ENCODE measurements at places on chromosomes 1 and 21.

DNA sequence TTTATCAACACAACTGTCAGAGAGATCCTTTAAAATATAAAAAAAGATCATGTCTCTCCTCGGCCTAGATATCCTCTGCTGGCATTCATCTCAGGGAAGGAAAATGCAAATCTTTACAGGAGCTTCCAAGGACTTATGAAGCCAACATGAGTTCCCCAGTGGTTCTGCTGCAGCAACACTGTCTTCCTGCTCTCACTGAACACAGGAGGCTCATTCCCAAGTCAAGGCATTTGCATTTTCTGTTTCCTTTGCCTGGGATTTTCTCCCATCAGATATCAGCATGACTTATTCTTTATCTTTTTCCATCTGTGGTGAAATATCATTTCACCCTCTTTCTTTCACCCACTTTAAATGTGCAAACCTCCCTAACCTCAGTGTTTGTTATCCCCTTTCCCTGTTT is 513.8 kb upstream of the ZP4 start:
- DNase-seq, result no peak

- DNase-seq, result no peak
Observed at GRCh38 chr1:83508485-83509151, 490.3 kb downstream of the TTLL7 start.

DNA sequence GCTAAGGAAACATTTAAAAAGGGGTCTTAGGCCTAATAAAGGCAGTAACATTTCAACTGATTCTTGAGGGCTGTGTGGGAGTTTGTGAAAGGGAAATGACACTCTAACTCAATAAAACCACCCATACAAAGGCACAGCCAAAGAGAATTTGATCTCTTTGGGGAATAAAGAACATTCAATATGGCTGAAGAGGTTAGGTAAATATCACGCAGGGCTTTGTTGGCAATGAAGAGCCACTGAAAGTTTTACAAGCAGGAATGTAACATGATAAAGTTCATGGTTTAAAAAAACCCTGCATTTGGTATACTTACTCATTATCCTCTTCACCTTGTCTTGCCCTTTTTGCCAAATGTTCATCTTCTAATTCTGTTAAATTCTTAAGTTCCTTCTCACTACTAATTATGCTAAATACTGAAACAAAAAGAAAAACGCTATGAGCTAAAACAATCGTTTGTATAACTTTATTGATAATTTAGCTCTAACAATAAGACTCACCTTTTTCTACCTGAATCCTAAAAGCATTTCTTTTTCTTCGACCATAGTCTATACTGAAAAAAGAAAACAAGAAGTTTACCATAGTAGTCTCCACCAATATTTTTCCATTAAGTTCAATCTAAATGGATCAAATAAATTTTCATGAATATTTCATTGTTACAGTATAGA is 12.5 kb downstream of the NVL start:
- no peak for DNase-seq

GRCh38 chr1:88680911-88681622 is 3.0 kb upstream of the PKN2 start:
- DNase-seq, result no peak

- DNase-seq, result no peak
Observed at GRCh38 chr21:20257052-20257740, 741.0 kb upstream of the NCAM2 start.

- DNase-seq, result no peak
Observed at GRCh38 chr1:4527819-4528218, 126.6 kb upstream of the AJAP1 start.

DNA sequence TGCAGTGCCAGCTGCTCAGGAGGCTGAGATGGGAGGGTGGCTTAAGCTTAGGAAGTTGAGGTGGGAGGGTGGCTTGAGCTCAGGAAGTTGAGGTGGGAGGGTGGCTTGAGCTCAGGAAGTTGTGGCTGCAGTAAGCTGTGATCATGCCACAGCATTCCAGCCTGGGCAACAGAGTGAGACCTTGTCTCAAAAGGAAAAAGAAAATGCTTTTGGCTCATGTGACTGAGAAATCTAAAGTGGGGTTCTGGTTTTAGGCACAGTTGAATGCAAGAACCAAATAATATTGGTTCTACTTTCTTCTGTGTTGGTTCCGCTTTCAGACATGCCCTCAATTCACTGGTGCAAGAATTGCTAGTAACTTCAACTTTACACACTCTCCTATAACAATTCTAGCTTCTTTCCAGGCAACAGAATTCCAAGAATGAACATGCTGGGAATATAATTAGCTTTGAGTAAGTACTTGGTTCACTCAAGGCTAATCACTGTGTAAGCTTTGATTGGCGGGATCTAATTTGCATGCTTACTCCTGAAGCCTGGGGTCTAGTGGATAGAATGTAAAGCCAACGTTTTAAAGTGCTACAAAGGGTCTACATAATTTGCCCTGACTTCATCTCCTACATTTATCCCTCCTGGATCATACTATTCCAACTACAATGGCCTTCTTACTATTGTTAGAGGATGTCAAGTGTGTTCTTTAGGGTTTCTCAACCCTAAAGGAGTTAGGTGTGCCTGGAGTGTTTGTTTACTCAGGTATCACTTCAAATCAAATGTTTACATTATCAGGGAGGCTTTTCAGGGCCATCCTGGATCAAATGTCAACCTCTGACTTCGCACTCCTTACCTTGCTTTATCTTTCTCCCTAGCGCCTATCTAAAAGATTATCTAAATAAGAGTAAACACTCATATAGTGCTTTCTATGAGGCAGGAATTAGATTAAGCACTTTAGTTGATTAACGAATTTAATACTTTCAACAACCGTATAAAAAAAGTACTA is 115.1 kb downstream of the SLC16A1 start:
- DNase-seq, result no peak

DNA sequence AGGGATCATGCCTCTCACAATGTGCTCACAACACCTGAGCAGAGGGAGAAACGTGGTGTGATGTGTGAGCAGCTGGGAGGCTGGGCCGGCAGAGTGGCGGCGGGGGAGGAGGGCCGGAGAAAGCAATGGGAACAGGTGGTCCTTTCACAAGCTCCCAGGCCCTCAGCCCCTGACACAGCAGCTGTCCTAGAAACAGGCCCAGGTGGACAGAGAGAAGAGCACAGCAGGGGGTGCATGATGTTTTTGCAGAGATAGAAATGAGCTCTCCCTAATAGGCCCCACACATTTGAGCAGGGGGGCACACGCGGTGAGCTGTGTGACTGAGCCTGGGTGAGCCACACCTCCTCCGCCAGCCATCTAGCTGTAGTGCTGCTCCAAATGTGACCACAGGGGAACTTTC is 7.6 kb upstream of the RGS16 start:
- no peak for DNase-seq

- DNase-seq, result no peak
Observed at GRCh38 chr1:44867801-44868200, 24.7 kb upstream of the PTCH2 start.

DNA sequence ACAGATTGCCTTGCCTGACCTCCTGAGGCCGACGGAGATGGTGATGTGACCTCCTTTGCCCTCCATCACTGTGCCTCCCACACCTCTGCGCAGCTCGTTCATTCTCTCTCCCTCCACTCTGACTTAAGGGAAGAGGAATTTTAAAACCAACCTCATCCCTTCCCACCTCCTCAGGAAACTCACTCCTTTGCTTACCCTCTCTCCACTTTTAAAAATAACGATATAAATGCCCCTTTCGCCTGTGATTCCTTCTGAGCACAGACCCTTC is 21.2 kb downstream of the LRRN2 start:
- no peak for DNase-seq

- DNase-seq, result no peak
Observed at GRCh38 chr1:164803366-164803765, 244.4 kb downstream of the PBX1 start.

GRCh38 chr1:161954050-161954449 is 69.6 kb downstream of the OLFML2B start:
- no peak for DNase-seq

GRCh38 chr1:1430114-1430982 is 5.1 kb upstream of the VWA1 start:
- DNase-seq, result no peak

- DNase-seq, result no peak
Observed at GRCh38 chr1:99281105-99281504, 16.8 kb downstream of the PLPPR4 start.

- no peak for DNase-seq
Observed at GRCh38 chr1:197126691-197127090, 19.8 kb downstream of the ASPM start.

GRCh38 chr21:17660862-17661261 is 48.2 kb upstream of the BTG3 start:
- DNase-seq, result no peak

GRCh38 chr1:200296091-200296661 is 113.7 kb downstream of the ZNF281 start:
- no peak for DNase-seq

DNA sequence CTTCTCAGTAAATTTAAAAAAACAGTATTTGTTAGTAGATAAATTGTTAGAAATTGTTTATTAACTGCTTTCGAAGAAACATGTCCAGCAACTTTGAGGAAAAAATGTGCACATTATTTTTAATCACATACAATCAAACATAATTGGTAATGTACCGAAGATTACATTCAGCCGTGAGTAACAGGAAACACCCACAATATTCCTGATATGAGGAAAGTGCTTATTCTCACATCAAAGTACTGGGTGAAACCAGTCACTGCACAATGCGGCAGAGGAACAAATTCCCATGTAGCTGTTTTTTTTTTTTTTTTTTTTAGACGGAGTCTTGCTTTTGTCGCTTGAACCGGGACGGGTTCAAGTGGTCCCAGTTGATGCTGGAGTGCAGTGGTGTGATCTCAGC is 9.7 kb downstream of the ACBD3 start:
- DNase-seq, result no peak

DNA sequence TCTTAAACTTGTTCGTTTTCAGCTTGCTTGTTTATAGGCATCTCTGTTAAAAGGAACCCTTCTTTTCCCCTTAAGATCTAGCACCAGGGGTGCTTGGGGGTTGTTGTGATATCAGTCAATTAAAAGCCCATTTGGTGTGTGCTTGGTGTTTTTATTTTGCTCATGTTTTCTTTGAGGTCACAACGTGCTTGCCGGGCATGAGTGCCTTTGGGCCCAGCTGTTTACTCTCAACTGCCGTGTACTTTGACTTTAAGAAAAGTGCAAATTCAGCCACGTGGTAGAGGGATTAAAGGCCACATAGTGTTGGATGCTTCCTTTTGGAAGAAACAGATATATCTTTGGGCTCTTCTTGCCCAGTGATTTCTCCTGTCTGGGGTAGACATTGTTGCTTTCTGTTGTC is 10.5 kb downstream of the ARID1A start:
- DNase-seq, result no peak

- no peak for DNase-seq
Observed at GRCh38 chr1:82400521-82400920, 599.8 kb downstream of the ADGRL2 start.

DNA sequence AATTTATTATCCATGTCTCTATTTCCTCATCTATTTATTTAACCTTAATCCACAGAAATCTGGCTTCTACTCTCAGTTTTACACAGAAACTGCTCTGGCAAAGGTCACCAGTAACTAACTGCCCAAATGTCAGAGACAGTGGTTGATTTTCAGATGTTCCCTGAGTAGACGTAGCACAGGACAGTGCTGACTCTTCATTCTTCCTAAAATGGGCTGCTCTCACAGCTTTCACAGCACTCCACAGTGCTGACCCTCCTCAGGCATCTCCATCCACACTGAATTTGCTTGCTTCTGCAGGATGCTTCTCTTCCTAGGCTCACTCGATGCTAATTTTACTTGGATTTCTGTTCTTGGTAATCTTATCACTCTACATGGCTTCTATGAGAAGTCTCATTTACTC is 508.2 kb upstream of the ZRANB2 start:
- no peak for DNase-seq

- no peak for DNase-seq
Observed at GRCh38 chr1:40301541-40302299, 15.4 kb downstream of the COL9A2 start.

DNA sequence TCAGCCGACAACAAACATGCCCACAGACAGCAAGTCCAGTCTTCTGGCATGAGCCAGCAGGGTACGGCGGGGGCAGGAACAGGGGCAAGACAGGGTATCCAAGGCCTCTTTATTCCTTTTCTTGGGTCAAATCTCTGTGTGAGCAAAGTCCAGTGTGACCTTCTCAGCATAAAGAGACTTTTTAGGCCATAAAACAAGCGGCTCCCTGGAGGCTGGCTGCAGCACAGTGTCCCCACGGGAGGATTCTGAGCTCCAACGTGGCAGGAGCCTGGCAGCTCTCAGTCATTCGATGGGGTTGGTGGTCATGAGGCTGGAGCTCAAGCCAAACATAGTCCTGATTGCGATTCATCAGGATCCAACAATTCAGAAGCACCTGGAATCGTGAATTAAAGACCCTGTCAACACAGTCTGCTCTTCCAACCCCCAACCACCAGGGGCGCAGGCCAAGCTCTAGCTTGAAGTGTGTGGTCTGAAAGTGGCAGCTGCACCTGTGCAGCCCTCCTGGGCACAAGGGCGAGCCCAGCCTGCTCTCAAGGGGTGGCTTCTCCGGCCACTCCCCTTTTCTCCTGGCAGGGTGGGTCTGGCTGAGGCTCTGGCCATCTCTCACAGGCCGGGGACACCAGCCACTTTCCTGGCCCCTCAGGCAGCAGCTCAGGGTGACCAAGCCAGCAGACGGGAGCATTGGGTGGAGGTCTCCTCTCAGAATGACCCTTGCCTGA is 62.1 kb downstream of the SLC66A1 start:
- no peak for DNase-seq

GRCh38 chr1:109161858-109162606 is 48.1 kb downstream of the ELAPOR1 start:
- DNase-seq, result no peak

- no peak for DNase-seq
Observed at GRCh38 chr1:34263406-34263805, 86.7 kb downstream of the C1orf94 start.

- DNase-seq, result no peak
Observed at GRCh38 chr1:87791931-87792740, 463.5 kb downstream of the LMO4 start.

DNA sequence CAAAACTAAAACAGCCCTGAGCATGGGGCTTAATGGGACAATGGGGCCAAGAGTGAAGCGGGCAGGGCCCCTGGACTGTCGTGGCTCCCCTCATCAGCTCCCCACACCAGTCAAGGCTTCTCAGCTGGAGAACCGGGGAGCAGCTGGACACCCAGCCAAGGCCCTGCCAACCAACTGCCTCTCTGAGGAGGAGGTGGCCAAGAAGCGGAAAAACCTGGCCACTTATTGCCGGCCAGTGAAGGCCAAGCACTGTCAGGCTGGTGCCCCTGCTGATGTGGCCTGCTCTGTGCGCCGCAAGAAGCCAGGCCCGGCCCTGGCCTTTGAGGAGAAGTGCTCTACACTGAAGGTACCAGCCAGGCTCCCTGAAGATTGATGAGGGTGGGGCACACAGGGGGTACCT is 2.5 kb upstream of the CYB561D1 start:
- no peak for DNase-seq
